ENCODE measurements at places on chromosomes 12 and 14.

DNA sequence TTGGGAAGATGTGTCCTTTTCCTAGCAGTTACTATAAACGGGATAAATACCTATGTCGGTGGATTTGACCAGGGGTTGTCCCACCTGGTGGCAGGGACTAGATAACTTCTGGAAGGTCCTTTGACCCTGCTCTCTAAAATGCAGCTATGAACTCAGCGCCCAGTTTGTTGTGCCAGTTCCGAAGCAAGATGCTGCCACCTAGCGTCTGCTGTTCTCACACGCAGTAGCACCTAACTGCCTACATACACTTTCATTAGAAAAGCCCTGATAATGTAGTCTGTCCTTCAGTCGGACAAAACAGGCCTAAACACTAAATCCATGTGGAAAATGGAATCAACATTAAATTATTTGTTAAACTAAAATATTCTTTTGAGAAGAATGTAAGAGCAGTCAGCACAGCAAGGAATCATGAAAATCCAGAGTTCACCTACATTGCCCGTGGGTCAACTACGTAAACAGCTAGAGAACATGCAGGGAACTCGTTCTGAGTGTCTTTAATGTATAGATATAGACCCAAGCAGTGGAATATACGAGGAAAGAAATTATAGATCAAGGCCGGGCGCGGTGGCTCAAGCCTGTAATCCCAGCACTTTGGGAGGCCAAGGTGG lies 51.1 kb upstream of the CRACR2A start:
- peak; percentile 48 for DNase-seq

GRCh38 chr12:130299574-130299973 lies 38.1 kb upstream of the PIWIL1 start:
- DNase-seq: no peak

- no peak for DNase-seq
These were observed 4.4 kb downstream of the KLC1 start for GRCh38 chr14:103633391-103633790.

- DNase-seq: no peak
These were observed 80.1 kb downstream of the ADCK1 start for GRCh38 chr14:77880056-77880455.

DNA sequence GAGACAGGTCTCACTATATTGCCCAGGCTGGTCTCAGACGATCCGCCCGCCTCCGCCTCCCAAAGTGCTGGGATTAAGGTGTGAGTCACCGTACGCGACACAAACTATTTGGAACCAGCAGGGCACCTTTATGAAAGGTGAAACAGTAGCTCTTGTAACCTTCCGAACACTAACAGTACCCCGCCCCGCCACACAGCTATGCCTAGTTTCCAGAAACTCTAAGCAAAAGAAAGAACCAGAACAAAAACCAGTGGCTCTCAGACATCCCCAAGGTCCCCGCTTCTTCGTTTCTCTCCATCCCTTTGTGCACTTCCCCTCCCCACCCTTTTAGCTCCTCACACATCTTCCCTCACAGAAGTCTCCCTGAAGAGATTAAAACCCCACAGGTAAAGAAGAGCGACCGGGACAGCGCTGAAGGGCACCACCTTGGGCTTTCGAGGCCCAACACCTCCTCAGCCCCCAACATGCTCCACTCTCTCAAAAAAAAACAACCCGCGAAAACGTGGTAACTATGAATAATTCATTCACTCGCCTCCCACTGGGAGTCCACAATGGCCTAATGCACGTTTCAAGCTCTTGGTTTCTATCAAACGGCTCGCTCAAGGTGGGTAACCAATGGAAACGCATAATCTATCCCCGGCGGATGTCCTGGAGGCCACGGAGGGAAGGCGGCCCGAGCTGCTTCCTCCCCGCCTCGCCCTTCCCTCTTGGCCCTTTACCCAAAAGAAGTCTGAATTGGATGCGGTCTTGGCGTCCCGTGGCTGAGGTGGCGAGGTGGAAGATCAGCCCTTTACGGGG lies 877 bp downstream of the BAG5 start:
- DNase-seq: no peak

- DNase-seq: no peak
These were observed 157.9 kb upstream of the GRIP1 start for GRCh38 chr12:66836623-66837310.

DNA sequence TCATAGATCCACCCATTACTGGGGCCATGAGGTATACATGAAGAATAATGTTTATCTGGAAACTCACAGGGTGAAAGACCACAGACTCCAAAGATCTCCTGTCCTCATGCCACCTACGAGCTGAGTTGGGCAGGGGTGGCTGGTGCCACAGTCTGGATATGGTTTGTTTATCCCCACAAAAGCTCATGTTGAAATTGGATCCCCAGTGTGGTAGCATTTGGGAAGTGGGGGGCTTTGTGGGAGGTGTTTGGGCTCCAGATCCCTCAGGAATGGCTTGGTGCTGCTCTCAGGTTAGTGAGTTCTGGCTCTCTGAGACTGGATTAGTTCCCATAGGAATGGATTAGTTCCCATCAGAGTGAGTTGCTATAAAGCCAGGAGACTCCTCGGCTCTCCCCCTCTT lies 192.3 kb upstream of the FSCB start:
- DNase-seq: no peak

GRCh38 chr12:108798551-108799221 lies 58.7 kb downstream of the SSH1 start:
- no peak for DNase-seq

- DNase-seq: no peak
These were observed 9.4 kb upstream of the WNT5B start for GRCh38 chr12:1619587-1619986.

DNA sequence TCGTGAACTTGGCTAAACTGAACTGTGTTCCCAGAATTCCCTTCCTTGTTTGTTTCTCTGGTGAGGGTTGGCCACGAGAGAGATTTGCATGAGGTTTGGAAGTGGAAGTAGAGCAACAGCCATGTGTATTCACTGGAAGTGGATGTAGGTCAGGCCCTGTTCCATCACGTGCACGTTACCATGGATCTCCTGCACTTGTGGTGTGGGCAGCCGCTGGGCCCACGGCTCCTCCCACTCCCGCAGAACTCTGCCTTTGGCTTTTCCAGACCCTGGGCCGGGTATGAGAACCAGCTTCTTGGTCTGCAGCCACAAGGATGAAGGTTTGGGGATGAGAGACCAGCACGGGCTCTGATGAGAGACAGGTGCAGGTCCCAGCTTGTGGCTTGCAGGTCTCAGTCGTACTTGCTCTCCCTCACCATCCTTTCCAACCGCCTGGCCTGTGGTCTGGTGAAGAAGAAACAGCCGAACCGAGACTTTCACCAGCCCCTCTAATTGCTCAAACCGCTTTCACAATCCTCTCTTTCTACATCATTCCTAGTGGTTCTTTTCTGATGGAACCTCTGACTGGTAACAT lies 94.9 kb downstream of the DUSP16 start:
- DNase-seq: no peak

DNA sequence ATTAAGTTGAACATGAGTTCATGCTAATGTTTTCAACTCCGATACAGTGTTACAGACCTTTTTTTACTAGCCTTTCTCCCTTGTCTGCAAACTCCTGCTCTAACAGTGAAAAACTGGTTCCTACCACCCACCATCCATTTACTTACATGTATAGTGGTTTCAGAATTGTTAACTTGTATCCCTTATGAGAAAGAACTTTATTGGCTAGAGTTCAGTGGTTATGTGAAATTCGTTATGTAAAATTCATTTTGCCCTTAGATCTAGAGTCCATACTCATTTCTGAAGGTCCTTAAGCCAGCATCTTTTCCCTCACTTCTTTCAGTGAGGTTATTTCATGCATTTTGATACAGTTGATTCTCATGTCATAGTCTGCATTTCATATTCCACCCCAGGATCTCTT lies 51.0 kb downstream of the PRKCH start:
- DNase-seq: no peak

DNA sequence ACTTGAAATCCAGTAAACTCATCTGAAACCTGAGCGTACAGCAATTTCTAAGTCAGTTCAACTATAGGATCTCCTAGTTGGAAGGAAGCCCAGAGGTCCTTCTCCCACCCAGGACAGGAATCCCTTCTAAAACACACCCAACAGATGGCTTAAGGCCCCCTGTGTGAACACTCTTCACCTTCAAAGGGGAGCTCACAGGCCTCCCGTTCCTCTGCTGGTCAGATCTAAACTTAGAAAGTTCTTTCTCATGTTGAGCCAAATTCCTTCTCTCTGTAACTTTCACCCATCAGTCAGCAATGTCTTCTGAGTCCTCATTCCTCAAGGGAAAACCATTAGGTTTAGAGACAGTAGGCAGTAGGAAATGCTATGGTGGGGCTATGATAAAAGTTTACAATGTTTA lies 355.2 kb downstream of the PCNX1 start:
- DNase-seq: no peak

DNA sequence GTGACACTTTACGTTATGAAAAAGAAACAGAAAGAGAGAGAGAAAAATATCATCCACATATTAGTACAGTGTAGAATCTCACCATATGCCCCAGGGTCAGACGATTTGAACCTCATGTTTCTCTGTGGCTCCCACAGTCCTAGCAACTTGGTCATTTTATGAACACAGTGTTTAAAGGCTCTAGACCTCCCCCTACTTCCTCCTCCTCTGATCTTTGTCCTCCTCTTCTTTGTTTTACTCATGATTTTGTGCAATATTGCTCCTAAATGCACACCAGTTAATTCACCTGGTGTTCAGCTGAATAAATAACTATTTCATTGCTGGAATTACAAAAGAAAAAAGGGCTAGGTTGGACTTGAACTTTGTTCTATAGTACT lies 18.2 kb downstream of the GLT1D1 start:
- no peak for DNase-seq

DNA sequence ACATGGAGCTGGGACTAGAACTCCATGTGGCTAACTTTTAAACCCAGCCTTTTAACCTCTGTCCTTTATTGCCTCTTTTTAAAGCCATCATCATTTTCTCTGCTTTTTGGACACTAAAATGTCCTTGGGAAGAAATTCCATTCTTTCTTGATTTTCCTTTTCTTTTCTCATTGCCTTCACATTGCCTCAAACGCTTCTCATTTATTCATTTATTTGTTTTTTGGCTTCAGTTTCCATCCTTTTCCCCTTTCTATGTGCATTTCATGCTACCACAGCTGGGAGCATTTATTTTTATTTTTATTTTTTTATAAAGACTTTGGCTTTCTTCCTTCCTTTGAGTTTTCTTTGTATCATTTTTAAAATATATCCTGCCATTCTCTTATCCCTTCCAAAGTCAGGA lies 212.2 kb downstream of the DACT1 start:
- no peak for DNase-seq

DNA sequence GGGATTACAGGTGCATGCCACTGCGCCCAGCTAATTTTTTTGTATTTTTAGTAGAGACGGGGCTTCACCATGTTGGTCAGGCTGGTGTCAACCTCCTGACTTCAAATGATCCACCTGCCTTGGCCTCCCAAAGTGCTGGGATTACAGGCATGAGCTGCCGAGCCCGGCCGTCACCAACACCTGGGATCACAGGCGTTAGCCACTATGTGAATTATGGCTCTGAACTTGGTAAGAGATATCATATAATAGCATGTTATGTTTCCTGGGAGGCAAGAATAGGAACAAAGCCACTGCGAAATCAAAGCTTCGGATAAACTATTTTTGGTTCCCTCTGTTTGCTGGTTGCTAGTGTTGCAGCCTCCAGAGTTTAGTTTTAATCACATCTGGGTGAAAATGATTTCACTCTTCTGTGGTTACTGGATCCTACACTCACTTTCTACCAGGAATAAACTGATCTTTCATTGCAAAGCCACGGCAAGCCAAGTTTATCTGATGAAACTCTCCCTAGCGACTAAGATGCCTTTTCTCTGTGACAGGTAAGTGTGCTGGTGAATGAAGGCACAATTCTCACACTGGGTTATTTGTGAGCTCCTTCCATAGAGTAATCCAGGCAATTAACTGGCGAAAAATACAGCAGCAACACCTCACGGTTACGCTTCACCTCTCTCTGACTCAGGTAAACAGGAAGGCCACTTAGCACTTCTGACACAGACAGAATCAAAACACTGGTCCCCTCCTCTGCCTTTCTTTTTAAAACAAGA lies 16.7 kb downstream of the SNRNP35 start:
- no peak for DNase-seq

GRCh38 chr12:53326460-53327185 lies 5.2 kb upstream of the AAAS start:
- DNase-seq: no peak

GRCh38 chr12:25639406-25639805 lies 86.3 kb upstream of the LMNTD1 start:
- DNase-seq: no peak

DNA sequence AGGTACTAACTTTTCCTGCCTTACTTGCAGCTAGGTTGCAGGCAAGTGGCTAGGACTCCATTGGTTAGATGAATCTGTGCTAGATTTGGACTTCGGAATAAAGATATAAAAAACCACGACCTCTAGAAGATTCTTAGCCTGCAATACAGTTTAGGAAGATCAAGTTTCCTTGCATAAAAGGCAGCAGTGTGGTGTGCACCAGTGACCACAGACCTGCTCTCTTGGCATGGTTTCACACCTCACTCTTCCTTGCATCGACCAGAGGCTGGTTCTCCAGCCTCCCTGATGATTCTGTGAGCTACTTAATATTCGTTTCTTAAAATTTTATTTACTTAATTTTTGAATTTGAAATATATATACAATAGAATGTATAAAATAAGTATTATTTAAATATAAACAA lies 9.8 kb downstream of the KLHDC1 start:
- DNase-seq: no peak

GRCh38 chr12:11832093-11832492 lies 182.6 kb downstream of the ETV6 start:
- no peak for DNase-seq

GRCh38 chr12:100733817-100734593 lies 60.6 kb upstream of the ANO4 start:
- no peak for DNase-seq

GRCh38 chr14:89212386-89213235 lies 204.4 kb downstream of the FOXN3 start:
- no peak for DNase-seq

GRCh38 chr14:77859934-77860570 lies 60.1 kb downstream of the ADCK1 start:
- DNase-seq: no peak

- DNase-seq: no peak
These were observed 884.3 kb downstream of the GALC start for GRCh38 chr14:87108726-87109125.

DNA sequence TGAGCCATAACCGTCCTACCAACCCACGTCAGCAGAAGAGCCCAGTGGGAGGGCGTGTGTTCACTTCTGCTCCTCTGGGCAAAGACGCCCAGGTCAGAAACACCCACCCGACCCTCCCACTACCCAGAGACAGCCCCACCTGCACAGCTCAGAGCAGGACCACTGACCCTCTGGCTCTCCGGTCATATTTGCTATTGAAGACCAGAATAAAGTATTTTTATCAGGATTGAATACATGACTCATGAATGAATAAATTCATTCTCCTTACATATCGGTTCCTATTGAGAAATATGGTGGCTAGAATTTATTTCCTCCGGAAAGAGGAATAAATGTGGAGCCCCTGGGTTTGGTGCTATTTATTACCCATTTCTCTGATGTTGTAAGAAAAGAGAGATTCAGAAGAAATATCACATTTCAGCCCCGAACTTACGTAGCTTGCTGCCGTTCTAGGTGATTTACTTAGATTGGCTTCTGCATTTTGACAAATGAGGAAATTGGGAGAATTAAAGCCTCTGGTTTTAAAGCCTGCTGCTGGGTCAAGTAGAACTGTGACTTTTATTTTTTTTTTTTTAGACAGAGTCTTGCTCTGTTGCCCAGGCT lies 36.4 kb upstream of the P2RX7 start:
- DNase-seq: no peak

GRCh38 chr14:43204816-43205215 lies 1302.3 kb downstream of the FSCB start:
- DNase-seq: peak; percentile 26

GRCh38 chr14:101980700-101981099 lies 16.3 kb downstream of the DYNC1H1 start:
- DNase-seq: no peak

Data from neuronal stem cell (in vitro differentiated cells).